Esophagus squamous epithelium (tissue), 5 donors: ENCODE measurements at places on chromosomes 11 and 22.

GRCh38 chr11:35061516-35062440, 77.2 kb upstream of the CD44 start:
- no peak for DNase-seq

DNA sequence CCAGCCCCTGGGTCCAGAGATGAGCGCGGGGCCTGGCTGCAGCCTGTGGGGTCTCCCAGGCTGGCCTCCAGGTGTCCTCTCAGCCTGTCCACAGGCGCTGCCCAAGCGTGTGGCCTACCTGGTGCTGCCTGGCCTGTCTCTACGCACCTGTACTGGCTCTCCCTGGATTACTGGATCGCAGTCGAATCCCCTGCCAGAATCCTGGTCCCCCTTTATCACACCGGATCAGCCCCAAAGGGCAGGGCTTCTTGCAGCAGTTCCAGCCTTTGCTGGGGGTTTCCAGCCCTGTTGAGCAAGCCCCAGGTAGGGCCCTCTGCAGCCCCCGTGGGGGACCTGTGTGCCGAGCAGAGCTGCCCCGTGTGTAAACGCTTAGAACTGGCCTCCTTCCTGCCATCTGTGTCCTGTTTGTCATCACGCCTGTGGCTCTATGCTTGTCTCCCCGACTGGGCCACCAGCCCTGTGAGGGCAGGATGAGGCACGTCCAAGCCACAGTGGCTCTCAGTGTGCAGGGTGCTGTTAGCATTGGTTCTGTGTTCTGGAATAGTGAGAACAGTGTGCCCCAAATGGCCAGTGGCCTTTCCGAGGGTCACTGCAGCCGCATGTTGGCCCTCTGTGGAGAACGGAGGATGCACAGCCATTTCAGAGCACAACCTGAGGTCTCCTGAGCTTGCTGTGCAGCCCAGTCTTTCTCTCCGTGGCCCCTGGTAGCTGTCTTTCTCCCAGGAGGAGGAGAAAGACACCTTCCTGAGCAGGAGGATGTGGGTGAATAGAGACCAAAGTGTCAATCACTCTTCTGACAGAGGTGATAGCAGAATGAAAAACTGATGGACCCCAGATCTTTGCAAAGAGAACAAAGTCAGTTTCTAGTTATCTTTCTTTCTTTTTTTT, 13.9 kb upstream of the TXNRD2 start:
- no peak for DNase-seq

DNA sequence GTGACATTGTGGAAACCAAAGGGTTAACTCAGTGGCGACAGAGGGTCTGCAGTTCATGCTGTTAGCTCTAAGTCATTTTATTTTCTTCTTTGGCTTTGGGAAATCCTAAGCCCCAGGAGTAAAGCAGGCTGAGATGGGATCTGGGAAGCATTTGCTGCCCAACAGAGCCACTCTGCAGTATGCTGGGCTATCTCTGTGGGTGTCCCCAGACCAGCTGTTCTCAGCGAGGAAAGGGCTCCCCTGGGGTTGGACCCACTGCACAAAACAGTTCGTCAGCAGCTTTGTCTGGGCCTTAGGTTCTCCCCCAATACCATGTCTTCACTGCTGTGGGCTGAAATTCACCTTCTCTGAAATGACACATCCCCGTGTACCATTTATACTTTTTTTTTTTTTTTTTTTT, 34.0 kb downstream of the KREMEN1 start:
- DNase-seq = no peak

DNA sequence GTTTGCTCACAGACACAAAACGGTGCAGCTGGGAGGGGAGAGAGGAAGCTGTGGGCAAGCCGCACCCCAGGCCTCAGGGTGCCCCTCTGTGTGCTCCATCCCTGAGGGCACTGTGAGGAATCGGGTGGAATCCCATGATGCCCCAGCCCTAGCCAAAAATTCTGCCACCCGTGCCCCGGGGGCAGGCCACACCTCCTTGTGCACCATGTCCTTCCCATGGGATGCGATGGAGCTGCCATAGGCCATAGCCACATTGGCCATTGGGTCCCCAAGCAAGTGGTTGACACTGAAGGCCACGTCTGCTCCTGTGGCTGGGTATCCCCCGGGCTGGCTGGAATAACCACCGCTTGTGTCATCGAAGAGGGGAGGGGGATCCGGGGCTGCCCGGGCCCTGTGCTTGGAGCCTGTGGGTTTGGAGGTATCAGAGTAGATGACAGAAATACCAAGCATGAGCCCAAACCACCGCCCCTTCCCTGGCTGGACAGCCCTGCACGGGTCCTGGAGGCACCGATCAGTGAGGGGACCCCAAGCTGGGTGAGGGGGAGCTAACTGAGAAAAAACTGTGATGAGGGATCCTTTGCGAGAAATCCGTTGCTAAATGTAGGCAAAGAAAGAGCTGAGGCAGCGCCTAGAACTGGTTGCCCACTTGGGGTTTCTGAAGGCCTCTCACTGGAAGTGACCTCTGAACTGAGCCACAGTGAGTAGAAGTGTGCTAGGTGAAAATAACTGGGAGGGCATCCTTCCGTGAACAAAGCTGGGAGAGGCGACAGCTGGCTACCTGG, 863 bp downstream of the YIF1A start:
- no peak for DNase-seq

GRCh38 chr22:19887256-19887985, 32.7 kb upstream of the GNB1L start:
- no peak for DNase-seq

GRCh38 chr11:122394313-122394712, 261.2 kb upstream of the UBASH3B start:
- DNase-seq = no peak

DNA sequence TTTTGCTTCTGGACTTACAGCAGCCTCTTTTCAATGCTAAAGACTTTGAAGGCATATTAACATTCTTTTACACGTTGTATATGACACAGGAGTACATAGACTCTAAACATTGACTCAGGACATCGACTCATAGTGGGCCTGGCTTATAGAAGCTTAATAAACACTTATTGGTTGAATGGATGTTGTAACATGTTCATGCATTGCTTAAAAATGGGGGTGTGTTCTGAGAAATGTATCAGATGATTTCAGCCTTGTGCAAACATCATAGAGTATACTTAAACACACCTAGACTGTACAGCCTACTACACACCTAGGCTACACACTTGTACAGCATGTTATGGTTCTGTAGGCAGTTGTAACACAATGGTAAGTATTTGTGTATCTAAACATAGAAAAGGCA, 17.9 kb downstream of the TTC17 start:
- DNase-seq = no peak

- no peak for DNase-seq
Measured at GRCh38 chr11:72637198-72637597, 37.0 kb downstream of the PDE2A start.

- no peak for DNase-seq
Measured at GRCh38 chr11:40306938-40307548, 1152.4 kb downstream of the LRRC4C start.
